ENCODE measurements at places on chromosomes 5 and 9.
A peak's percentile ranks its signal among the peaks of the same experiment; 100 is the strongest.

DNA sequence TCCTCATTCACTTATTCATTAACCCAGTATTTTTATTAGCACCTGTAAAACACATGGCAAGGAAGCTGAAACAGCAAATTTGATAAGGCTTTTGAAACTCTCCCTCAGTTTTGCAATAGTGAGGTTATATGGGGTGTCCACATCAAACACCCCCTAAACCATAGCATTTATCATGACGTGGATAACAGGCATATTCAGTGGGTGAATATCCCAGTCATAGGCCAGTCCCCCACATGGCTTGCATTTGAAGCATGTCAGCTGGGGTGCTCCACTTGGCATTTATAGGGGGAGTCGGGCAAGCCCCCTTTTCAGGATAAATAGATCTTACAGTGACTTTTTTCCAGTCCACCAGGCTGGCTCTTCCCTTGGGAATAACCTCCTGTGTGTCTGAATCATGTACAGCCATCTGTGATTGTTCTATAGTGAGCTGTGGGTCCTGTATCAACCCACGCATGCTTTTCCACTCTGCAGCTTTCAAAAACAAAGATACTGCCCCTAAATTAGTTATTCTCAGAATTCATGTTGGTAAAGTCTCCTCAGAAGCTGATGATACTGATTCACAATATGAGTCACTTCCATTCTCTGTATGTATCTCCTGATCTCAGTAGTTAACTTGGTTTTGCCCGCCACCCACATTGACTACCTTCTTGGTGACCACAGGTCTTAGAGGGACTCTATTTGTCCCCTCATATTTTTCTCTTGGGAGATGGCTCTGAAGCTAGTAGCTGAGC, 84.4 kb upstream of the SPIN1 start:
- no peak for DNase-seq

GRCh38 chr9:123550797-123551196, 194.8 kb downstream of the CRB2 start:
- peak; percentile 33 for DNase-seq

- DNase-seq: no peak
Observed at GRCh38 chr5:68950125-68950524, 143.7 kb upstream of the SLC30A5 start.

GRCh38 chr5:65721050-65721719, 724 bp downstream of the SGTB start:
- DNase-seq: no peak

- no peak for DNase-seq
Observed at GRCh38 chr5:76602094-76602726, 21.0 kb downstream of the F2RL2 start.

GRCh38 chr9:37511016-37512010, 25.6 kb downstream of the POLR1E start:
- DNase-seq: no peak

- no peak for DNase-seq
Observed at GRCh38 chr9:91038483-91039124, 237.0 kb downstream of the SYK start.

GRCh38 chr5:172437445-172438318, 16.6 kb downstream of the SH3PXD2B start:
- peak; percentile 85 for DNase-seq

GRCh38 chr5:116037236-116037822, 5.1 kb downstream of the ARL14EPL start:
- DNase-seq: no peak
